Ovary (tissue), 10 donors: ENCODE measurements at places on chromosomes 16 and 17. TPM values are rescaled to one million over a fixed set of nuclear protein-coding genes. Genes with fewer than 3 reads are reported as not detected.

DNA sequence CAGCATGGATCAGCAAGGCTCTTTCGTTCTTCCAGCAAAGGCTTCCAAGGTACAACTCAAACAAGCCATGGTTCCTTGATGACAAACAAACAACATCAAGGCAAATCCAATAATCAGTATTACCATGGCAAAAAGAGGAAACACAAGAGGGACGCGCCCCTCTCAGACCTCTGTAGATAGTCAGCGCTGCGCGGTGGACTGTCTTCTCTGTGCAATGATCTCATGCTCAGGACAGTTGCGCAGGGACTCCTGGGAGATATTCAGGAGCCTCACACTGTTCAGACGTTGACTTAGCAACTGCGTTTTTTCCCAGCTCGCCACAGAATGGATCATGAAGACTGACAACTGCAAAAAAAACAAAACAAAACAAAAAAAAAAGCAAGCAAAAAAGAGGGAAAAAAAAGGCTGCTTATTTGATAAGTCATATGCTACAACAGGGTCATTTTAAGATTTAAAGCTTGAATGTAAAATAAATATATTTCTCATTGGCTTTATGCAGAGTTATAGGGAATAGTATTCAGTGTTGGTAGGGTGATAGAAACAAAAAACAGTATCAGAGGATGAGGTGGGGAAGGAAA lies 37.1 kb upstream of the ADCY7 start:
- no peaks in the 10 kb centered on the region for H3K4me1 ChIP-seq
- no peak overlapping the region for H3K4me3 ChIP-seq
- DNase-seq: no peak
- H3K27ac ChIP-seq: no peak overlapping the region
- no peaks in the 10 kb centered on the region for H3K27me3 ChIP-seq

GRCh38 chr16:25941800-25942499 lies 250.2 kb downstream of the HS3ST4 start:
- H3K27ac ChIP-seq: no peak overlapping the region
- no peaks in the 10 kb centered on the region for H3K4me1 ChIP-seq
- no peak overlapping the region for H3K4me3 ChIP-seq
- DNase-seq: no peak
- no peaks in the 10 kb centered on the region for H3K36me3 ChIP-seq

The CSNK2A2 gene
- total RNA-seq: 23.1 TPM

The GP1BA gene
- total RNA-seq: not detected
